Epithelial cell of prostate (primary cell): ENCODE measurements at places on chromosomes 2 and 18.

GRCh38 chr2:127663566-127664064 lies 11.7 kb downstream of the LIMS2 start:
- DNase-seq = no peak

DNA sequence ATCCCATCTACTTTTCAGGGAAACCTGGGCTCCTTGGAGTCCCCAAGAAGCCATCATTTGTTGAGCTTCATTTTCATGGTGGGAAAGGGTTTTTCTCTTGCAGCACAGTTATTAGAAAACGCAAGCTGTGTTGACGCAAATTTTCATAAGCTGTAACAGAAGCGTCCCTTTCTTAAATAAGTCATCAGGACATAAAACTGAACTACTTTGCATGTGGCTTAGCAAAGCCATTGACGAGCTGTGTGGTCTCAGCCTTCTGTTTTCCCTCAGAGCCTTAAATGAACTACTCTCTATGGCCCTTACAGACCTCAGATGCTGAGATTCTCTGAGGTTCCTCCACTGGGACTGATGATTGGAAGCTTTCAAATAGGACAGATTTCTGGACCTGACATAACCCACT lies 85.1 kb downstream of the ARL4C start:
- DNase-seq = no peak

- peak; percentile 64 for DNase-seq
Observed at GRCh38 chr2:176536439-176537133, 267.3 kb downstream of the MTX2 start.

GRCh38 chr2:145598434-145598833 lies 1078.5 kb upstream of the ZEB2 start:
- DNase-seq = no peak

GRCh38 chr18:37440206-37440605 lies 125.4 kb downstream of the CELF4 start:
- DNase-seq = no peak

GRCh38 chr2:133839677-133840076 lies 271.4 kb upstream of the NCKAP5 start:
- DNase-seq = no peak

- DNase-seq = no peak
Observed at GRCh38 chr18:23401400-23402347, 51.4 kb upstream of the RIOK3 start.

- no peak for DNase-seq
Observed at GRCh38 chr2:144738749-144739148, 218.8 kb upstream of the ZEB2 start.

GRCh38 chr2:173667014-173667413 lies 298.2 kb downstream of the SP3 start:
- DNase-seq = no peak

DNA sequence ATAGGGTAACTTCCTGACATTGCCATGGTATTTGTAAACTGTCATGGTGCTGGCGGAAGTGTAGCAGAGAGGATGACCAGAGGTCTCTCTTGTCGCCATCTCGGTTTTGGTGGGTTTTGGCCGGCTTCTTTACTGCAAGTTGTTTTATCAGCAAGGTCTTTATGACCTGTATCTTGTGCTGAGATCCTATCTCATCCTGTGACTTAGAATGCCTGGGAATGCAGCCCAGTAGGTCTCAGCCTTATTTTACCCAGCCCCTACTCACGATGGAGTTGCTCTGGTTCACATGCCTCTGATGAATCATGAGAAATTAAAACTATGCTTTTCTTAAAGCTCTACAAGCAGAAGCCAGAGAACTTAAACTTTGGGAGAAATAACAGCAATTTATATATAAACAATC lies 12.7 kb upstream of the NFU1 start:
- DNase-seq = no peak

DNA sequence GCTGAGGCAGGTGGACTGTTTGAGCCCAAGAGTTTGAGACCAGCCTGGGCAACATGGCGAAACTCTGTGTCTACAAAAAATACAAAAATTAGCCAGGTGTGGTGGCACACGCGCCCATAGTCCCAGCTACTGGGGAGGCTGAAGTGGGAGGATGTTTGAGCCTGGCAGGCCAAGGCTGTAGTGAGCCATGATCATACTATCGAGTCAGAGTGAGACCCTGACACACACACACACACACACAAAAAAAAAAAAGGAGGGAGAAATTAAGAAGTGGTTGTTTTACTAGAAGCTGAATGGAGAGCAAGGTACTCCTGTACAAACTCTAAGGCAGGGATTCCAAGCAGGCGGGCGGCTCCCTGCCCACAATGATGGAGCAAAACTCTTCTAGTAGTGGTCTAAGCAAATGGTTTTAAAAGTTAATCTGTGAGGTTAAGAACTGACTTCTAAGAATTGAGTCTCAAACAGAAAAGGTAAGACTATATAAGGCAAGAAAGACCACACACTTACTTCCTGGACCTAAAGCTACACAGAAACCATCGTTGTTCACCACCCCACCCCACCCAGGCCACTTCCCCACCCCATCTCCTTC lies 2.6 kb downstream of the ANKRD44 start:
- DNase-seq = no peak

GRCh38 chr18:48136827-48137373 lies 206.4 kb upstream of the SMAD2 start:
- DNase-seq = no peak

GRCh38 chr2:166661824-166662223 lies 167.8 kb upstream of the SCN7A start:
- no peak for DNase-seq

DNA sequence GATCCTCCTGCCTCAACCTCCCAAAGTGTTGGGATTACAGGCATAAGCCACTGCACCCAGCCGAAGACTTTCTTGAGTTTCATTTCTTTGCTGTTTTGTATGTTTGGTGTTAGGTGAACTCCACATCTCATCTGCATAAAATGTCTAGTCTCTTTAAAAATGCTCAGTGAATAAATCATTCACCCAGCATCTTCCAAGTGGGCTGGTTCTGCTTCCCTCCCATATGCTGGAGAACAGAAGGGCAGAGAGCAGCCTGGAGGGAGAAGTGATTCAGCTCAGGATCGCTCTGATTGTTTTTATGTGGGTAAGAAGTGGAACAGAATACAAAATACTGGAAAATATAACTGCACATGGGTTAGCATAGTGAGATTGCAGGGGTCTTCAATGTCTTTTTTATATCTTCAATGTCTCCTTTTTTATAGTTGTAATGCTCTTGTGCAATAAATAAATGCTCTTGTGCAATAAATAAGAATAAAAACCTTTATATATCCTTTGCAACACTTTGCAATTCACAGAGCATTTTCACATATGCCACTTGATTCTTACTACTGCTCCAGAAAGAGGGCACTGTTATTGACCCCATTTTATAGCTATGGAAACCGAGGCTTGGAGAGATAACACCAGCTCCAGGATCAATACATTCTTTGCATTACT lies 253.0 kb upstream of the NCKAP5 start:
- no peak for DNase-seq

GRCh38 chr2:160399880-160400279 lies 93.7 kb downstream of the RBMS1 start:
- DNase-seq = no peak

DNA sequence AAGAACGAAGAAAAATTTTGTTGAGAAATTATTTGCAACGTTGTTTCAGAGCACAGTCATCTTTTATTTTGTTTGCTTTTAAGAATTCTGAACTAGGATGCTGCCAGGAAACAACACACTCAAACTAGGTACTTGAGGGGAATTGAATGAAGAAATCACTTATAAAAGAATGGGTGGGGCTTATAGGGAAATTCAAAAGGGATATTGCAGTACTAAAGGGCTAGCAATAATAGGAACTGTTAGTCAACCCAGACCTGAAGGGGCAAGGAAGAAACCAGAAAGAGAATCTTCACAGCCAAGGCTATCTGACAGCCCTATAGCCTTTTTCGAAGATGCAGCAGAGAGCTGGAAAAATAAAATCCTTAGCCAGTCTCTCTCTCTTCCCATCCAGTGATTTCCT lies 179.3 kb downstream of the RPRM start:
- no peak for DNase-seq
